MM.1S (cell line): ENCODE measurements at places on chromosomes 2 and 18.

- no peak for DNase-seq
These were observed 19.3 kb downstream of the ALPK2 start for GRCh38 chr18:58609536-58609993.

DNA sequence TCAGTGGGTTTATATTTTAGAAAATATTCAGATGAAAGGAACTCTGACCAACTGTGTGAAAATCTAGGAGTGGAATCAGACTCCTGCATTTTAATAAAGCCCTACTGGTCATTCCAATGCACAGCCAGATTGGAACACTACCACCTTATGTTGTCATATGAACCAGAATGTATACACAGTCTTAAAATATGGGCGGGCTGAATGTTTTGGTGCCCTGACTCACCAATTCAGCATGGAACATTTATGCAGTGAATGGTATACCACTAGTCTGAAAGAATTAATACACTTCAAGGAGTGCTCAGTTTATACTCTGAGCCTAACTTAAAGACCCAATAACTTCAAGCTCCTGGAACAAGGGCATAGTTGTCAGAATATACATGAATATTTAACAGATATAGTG, 280.9 kb upstream of the TCF4 start:
- DNase-seq = no peak

- no peak for DNase-seq
These were observed 8.5 kb upstream of the STK39 start for GRCh38 chr2:168255866-168256265.

DNA sequence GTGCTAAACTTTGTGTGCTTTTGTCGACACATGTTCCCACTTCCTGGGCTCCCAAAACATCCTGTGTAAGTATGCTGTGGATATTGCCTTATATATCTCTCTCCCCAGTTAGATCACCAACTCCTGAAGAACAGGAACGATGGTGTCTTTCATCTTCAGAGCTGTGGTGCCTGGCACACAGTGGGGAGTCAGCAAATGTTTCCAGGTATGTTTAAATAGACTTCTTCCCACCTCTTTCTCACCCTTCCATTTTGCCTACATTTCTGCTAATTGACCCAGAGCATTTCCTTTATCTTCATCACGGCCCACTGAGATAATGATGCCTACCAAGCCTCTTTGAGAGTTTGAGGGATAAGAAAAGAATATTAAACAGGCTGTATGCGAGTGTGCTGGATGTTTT, 60.7 kb downstream of the RND3 start:
- DNase-seq = no peak

- no peak for DNase-seq
These were observed 60.3 kb upstream of the SP3 start for GRCh38 chr2:174025271-174026121.

DNA sequence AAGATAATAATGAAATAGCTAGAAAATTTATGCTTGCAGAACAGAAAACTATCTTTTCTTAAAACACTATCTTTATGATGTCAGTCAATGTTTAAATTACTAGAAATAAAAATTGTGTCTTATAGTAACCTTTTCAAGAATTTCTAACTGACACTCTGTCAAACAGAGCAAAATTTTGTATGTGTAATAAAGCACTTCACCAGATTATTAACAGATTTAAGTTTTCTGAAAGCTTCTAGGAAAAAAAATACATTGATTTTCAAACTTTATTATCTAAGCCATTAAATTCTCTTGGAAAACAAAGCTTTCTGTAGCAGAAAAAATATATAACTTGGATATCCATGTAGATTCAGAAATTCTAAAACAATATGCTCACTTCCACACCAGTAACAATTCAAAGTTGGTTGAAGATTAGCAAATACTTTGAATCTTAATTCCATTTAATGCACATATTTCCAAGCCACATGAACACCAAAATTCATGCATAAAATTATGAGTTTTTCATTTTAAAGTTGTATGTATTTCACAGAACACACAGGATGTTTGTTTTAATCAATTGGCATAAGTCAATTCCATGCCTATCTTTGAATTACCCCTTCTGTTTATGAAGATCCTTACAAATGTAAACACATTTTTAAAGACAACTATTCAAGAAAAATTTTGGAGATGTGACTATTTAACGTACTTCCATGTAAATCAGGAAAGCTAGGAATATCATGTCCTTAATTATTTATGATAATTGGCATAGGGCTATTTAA, 19.9 kb downstream of the FN1 start:
- no peak for DNase-seq

- DNase-seq = peak; percentile 50
These were observed 54.5 kb upstream of the TMEM87B start for GRCh38 chr2:112000399-112001135.

GRCh38 chr2:175861958-175862357, 140.1 kb downstream of the LNPK start:
- no peak for DNase-seq

- DNase-seq = no peak
These were observed 219.2 kb upstream of the UBE2E3 start for GRCh38 chr2:180761224-180761623.

GRCh38 chr2:231057590-231057989, 923 bp downstream of the PSMD1 start:
- DNase-seq = no peak

DNA sequence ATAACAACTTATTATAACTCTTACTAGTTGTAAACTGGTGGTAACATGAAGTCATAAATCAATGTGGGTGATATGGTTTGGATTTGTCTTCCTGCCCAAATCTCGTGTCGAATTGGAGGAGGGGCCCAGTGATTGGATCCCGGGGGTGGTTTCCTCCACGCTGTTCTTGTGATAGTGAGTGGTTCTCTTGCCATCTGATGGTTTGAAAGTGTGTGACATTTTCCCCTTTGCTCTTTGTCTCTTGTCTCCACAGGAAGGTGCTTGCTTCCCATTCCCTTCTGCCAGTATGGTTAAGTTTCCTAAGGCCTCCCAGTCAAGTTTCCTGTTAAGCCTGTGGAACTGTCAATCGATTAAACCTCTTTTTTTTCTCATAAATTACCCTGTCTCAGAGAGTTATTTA, 321.6 kb downstream of the DSEL start:
- no peak for DNase-seq

- peak; percentile 79 for DNase-seq
These were observed 36.6 kb upstream of the PRLH start for GRCh38 chr2:237529452-237530402.

- DNase-seq = peak; percentile 53
These were observed 3.9 kb upstream of the WDSUB1 start for GRCh38 chr2:159290289-159290907.
